NCI-H526 treated with DMSO at 0.1 percent for 48 hours (cell line): ENCODE measurements at places on chromosomes 5 and 9.

GRCh38 chr5:159132429-159133040 lies 32.8 kb upstream of the EBF1 start:
- DNase-seq = no peak

DNA sequence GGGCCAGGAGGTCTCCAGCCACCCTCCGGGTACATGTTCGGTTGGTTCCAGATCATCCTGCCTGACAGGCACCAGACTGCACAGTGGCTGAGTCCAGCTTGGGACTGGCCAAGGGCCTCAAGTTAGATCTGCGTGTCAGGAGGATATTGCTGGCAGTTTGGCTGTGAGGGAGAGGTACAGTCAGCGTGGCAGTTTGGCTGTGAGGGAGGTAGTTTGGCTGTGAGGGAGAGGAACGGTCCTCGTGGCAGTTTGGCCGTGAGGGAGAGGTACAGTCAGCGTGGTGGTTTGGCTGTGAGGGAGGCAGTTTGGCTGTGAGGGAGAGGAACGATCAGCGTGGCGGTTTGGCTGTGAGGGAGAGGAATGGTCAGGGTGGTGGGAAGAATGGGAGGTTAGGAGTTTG lies 39.0 kb downstream of the CACNA1B start:
- DNase-seq = no peak

DNA sequence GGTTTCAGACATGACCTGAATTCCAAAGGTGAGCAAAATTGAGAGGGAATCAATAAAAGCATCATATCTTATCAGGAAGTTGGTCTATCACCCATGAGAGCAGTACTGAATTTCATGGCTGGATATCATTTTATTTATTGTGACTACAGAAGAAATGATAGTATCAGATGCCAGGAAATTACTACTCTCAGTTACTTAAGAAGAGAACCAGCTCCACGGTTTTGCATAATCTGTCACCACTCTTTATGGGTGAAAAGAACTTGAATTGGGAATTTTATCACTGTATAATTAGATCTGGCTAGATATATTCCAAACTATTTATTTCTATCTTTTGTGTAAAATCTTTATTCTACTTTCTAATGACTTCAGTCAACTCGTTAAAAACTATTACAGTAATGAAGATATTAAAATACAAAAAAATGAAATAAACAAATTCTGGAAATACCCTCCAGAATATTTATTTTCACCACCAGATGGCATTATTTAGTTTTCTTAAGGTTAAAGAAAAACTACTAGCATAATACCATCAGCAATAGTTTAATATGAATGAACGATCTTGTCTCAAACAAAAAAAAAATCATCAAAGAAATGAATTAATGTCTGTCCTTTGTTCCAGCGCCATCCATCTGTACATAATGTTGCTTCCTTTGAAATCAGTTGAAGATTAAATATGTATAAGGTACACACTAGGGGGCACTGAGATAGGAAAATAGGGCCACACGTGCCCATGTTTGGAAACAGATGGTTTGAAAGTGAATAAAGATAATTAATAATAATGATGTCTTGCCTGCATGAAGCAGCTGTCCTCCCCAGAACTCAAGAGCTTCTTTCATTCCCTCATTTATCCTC lies 84.7 kb upstream of the SLCO6A1 start:
- DNase-seq = peak; percentile 23

- no peak for DNase-seq
Measured at GRCh38 chr5:111830333-111830732, 73.3 kb upstream of the NREP start.
